Activated T-helper 1 cell treated with anti-CD3 and anti-CD28 coated beads, Interleukin-12 subunit alpha, Interleukin-12 subunit beta, Interleukin-2, Interleukin-4 antibody, amounts not matched to agents 30 ng/mL and 10 ng/mL and 1 ng/mL, durations not matched to agents 14 hours and 24 hours and 36 hours (primary cell): ENCODE measurements at places on chromosomes 11 and 22.

- DNase-seq: no peak
Measured at GRCh38 chr11:102792604-102793003, 5.4 kb downstream of the MMP1 start.

DNA sequence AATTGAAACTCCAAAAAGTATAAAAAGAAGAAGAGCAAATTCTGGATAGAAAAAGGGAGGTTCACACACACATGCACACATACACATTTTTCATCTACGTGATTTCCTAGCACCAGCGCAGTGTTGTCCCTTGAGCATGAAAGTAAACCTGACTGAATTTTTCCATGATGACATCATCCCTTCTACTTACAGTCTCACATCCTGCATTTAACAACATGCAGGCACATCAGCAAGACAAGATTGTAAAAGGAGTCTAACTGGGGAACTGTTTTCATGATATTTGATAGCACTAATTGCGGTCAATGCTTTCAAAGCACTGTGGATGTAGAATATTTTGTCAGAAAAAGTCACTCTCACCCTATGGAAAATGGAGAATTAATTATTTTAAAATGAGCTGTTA, 36.6 kb downstream of the GAS2 start:
- DNase-seq: no peak

DNA sequence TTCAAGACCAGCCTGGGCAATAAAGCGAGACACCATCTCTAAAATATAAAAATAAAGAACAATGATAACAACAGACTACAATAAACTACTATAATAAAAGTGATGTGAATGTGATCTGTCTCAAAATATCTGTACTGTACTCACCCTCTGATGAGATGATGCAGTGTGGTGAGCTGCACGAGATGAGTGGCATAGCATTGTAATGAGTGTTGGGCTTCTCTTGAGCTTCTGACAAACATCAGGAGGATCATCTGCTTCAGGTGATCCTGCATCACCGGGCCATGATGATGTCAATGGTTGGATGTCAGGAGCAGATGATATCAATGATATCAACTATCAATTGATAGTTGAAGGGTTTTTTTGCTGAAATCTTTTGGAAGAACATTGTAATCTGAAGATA, 52.4 kb upstream of the INCENP start:
- no peak for DNase-seq

DNA sequence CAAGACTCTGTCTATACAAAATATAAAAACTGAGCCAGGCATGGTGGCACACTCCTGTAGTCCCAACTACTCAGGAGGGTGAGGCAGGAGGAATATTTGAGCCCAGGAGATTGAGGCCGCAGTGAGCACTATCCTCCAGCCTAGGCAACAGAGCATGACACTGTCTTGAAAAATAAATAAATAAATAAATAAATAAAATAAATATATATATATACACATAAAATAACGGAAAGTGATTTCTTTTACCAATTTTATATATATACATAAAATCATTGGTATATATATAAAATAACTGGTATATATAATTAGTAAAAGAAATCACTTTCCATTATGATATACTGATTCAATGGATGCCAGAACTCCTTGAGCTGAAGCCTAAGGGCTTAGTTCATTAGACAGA, 91.8 kb downstream of the MRTFA start:
- no peak for DNase-seq

GRCh38 chr11:132588366-132588765, 943.9 kb downstream of the OPCML start:
- DNase-seq: no peak

DNA sequence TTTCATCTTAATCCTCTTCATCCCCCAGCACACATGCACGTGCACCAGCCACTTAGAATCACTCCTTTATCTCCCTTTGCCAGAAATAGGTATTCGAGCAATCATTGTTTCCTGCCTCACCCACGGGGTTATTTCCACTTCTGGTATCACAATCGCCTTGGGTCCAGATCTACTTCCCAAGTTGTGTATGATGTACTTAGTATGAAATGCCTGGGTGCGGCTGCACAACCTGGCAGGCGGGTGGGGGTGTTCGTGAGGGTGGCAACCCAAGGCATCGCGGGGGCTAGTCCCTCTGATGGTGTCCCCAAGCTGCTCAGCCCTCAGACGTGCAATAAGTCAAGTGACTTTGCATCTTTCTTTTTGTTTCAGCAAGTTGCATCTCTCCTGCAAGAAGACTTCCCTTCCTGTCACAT, 475.6 kb downstream of the MIAT start:
- no peak for DNase-seq

GRCh38 chr22:46162285-46162684, 12.0 kb downstream of the PPARA start:
- no peak for DNase-seq

DNA sequence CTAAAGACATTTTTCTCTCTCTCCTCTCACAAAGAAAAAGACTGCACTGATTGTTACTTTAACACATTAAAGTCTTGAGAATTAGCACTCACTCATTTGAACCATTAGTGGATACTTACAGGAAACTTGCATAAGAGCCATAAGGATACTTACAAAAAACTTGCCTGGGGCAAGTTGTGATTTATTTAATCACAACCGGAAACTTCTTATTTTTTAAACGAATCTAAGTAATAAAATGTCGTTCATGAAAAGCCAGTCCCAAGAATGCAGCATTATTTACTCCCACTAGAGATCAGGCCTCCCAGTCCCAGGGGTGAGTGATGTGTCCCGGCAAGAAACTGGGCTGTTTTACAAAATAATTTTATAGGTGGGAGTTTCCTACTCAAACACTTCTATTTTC, 59.3 kb upstream of the TTC12 start:
- no peak for DNase-seq

DNA sequence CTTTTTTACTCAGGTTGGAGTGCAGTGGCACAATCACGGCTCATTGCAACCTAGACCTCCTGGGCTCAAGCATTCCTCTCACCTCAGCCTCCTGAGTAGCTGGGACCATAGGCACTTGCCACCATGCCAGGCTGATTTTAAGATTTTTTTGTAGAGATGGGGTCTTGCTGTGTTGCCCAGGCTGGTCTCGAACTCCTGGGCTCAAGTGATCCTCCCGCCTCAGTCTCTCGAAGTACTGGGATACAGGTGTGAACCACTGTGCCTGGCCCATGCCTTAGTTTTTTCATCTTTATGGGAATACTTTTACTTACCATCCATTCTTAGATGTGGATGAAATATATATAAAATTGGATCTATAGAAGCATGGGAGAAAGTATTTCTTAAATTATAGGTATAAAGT, 5.2 kb downstream of the PACS1 start:
- DNase-seq: no peak

DNA sequence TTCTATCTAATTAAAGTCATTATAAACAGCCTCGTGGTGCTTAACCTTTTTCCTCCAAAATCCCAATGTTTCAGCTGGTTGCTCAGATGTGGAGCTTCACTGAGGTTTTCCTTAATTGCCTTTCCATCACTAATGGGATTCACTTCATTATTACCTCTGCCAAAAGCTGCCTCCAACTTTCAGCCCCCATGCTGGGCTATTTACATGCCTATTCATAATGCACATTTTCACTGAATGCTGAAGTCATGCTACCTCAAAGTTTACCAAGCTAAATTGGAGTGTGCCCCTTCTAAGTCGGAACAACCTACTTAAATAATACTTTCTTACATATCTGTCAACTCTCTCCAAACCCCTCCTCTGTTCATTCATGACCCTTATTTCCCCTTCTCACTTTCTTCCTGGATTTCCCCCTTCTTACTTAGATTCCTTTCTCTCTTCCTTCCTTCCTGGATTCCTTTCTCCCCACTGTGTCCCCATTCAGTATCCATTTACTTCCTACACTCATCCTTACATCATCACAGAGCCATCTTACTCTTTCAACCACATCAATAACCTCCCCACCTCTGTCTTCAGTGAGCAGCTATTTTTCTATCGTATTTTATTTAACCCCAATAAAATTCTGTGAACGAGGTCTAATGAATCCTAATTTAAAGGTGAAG, 887.3 kb upstream of the TENM4 start:
- no peak for DNase-seq

DNA sequence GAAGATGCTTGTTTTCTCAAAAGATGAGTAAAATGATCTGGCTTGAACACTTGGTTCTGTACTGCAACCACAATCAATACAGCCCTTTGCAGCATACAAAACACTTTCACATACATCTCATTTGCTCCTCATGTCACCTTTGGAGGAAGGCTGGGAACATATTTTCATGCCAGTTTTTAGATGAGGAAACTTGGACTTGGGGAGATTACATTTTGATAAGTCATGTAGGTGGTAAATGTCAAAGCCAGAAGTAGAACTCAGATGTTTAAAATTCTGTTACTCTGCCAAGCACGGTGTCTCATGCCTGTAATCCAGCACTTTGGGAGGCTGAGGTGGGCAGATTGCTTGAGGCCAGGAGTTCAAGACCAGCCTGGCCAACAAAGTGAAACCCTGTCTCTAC, 121.8 kb downstream of the MICAL2 start:
- DNase-seq: no peak

DNA sequence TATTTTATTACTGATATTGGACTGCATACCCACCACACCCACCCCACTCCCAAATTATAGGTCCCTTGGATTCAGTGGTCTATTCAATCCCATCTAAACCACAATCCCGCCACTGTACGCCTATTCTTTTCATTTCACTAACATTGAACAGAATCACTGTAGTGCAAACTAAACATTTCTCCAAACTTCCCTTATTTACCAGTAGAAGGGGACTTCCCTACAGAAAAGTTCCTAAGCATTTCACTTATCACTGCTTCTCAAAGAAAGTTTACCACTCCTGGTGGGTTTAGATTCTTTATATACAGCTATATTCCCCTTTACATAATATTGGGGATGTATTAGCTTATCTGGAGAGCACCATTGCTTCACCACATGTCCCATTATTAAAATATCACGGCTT, 29.3 kb downstream of the OR8B12 start:
- DNase-seq: no peak

DNA sequence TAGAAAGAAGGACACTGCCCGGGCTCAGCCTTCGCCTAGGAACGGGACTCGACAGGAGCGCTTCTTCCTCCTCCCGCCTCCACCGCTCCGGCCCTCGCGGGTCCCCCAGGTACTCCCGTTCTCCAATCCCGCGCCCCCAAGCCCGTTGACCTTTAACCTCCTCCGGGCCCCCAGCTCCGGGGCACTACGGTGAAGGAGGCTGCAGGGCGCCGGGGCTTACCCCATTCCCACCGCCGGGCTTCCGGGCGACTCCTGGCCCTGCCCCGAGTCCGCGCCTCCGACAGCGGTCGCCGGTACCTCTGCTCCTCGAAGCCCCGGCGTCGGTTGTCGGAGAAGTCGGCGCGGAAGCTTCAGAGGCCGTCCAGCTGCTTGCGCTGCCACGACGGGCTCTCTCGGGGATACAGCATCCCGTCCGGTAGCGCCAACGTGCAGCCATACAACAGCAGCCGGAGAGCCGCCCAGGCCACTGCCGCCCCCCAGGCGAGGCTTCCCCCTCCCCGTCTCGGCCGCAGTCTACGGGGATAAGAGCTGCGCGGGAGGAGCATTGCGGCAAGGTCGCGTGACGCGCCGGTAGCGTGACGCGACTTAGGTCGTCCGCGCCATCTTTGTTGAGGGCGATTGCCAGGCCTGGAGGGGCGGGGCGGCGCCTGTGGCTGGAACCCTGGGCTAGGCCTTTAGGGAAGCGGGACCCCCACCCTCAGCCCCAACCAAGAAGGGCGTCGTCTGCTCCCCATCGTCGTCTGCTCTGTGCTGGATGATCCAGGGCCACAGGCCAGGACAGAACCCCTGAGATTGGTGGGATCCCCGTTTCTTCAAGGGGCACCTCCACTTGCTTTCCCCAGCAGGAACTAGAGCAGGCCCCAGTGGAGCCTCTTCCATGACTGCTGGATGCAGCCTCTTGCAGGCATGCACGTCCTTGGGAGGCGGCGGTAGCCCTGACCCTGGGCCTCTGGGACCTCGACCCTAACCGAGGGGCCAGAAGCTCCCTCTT, 26.3 kb downstream of the RGL4 start:
- DNase-seq: peak; percentile 81

- no peak for DNase-seq
Measured at GRCh38 chr11:73072935-73073481, 69.1 kb downstream of the FCHSD2 start.

- no peak for DNase-seq
Measured at GRCh38 chr11:57546869-57547475, 9.6 kb downstream of the SMTNL1 start.

GRCh38 chr11:7515447-7515886, 1.7 kb downstream of the PPFIBP2 start:
- DNase-seq: no peak

- no peak for DNase-seq
Measured at GRCh38 chr11:60923326-60923725, 934 bp upstream of the TMEM132A start.

DNA sequence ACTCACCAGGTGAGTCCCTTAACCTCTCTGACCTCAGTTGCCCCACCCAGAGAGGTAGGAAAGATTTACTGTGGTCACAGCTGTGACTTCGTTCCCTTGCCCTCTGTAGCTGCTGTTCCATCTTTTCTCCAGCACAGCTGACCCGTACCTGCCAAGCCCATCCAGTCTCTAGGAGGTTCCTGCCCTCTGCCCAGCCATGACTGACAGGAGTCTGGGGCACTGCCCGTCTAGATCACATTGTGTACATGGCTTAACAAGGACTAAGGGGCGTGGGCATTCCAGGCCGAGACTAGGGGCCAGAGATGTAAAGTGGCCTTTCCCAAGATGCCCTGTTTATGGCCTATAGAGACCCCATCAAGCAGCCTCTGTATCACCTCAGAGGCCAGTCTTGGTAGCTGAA, 132.0 kb downstream of the PARVA start:
- no peak for DNase-seq

DNA sequence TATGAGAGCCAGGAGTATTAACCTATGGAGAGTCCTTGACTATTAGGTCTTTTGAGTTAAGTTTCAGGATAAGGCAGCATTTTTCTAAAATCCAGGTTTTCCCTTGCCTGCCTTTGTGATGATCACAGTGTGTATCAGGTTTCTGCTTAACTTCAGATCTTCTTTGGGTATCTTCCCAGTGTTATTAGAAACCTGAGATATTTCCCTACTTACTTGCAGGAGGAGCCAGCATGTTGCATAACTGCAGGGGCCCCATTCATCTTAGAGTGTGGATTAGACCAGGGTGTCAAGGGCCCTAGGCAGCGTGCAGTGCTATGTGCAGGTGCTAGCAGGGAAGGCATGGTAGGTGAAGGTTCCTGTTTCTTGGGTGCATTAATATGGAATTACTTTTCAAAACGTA, 69.5 kb downstream of the ZNRF3 start:
- DNase-seq: no peak

DNA sequence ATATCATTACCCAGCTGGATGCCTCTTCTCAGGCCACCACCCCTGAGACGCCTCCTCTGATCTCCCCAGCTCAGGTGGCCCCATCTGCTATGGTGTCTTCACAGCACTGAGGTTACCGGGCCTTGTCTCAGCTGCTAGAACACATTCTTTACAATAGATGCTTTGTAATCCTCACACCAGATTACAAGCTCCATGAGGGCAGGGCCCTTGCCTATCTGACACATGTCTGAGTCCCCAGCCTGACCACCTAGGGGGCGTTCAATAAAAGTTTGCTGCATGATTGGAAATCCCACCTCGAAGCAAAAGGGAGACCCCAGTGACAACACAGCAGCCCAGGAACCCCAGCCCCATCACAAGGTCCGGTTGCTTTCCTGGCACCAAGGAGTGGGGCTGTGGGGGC, 2.0 kb downstream of the MACROD1 start:
- DNase-seq: no peak
